Stimulated activated CD4-positive, alpha-beta T cell treated with anti-CD3 and anti-CD28 coated beads, Interleukin-15, amount 100 ng/mL, for 1 hour (primary cell): ENCODE measurements at places on chromosomes 16 and 17.

- DNase-seq = no peak
Observed at GRCh38 chr17:4788807-4789700, at the start of gene GLTPD2. TSS of gene GLTPD2 (plus strand) at chr17:4788964. CDS start at chr17:4789012, 48 bp downstream.

GRCh38 chr17:27539152-27539551 is 82.9 kb downstream of the KSR1 start:
- no peak for DNase-seq

DNA sequence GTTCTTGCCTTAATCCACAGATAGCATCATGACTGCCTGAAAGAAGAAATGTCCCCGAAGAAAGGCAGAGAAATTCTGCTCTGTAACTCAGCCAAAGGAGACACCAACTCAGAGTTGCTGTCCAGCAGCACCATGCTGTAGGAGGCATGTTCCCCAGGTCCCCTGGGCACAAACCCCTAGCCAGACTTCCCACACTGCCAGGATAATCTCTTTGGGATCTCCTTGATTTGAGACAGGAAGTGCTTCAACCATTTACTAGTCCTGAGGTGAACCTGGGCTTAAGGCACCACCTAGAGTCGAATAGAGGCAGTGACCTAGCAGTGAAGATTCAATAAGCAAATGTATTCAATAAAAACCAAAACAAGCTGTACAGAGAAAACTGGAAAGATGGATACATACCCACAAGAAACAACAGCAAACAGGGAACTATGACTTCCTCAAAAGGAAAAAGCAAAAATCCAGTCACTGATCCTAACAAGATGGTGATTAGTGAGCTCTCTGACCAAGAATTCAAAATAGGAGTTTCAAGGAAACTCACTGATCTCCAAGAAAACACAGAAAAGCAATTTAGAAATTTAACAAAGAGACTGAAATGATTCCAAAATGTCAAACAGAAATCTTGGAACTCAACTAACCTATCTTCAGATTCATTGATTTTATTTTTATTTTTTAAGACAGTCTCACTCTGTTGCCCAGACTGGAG is 5.7 kb downstream of the OR4D2 start:
- no peak for DNase-seq

- no peak for DNase-seq
Observed at GRCh38 chr16:88508868-88509748, 56.0 kb downstream of the ZFPM1 start.

- DNase-seq = no peak
Observed at GRCh38 chr16:75196836-75197235, 10.1 kb downstream of the CTRB2 start.

DNA sequence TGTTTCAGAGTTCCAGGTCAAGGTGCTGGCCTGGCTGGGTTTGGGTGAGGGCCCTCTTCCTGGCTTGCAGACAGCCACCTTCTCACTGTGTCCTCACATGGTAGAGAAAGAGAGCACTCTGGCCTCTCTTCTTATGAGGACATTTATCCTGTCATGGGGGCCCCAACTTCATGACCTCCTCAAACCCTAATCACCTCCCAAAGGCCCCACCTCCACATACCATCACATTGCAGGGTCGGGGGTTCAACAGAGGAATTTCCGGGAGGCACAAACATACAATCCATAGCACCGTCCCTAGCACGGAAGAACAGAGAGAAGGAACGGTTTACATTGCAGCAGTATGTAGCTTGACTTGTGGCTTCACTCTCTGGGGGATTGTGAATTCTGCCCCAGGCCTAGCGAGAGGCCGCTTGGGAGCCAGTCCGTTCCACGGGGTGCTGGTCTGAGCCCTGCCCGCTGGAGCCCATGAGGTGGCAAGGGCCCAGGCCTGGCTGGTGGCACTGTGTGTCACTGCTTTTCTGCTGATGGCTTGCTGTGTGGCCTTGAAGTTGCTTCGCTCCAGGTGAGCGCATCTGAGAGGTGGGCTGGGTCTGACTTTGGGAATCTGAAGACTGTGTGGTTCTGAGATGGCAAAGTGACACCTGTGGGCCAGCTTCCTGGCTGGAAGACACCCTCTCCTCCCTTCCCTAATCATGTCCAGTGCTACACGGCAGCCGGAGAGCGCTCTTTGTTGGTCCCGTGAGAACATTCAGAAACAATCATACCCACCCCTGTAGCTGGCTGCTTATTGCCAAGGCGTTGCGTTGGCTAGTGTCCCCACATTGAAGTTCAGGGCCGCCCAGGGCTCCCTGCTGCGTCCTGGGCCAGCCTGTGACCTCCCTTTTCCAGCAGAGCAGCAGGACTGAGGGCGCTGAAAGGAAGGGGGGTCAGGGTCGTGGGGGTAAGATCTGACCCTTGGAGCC is 98.3 kb downstream of the CMIP start:
- DNase-seq = no peak
